ENCODE measurements at places on chromosomes 1 and 21.

DNA sequence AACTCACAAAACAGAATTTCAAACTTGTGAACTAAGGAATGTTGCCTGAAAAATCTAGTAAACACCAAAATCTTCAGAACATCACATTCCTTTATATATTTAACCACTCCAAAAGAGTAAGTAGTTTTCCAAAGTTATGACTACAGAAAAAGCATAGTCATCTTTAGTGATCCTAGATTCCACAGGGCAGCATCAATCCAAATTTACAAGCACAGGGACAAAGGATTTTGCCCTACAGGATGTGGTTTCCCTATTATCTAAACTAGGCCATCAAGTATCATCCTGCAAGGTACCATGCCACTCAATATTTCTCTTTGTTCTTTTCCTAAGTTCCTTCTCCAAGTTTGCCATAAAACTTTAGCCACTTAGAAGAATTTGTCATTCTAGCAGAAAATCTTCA lies 33.0 kb downstream of the COP1 start:
- no peak for DNase-seq

DNA sequence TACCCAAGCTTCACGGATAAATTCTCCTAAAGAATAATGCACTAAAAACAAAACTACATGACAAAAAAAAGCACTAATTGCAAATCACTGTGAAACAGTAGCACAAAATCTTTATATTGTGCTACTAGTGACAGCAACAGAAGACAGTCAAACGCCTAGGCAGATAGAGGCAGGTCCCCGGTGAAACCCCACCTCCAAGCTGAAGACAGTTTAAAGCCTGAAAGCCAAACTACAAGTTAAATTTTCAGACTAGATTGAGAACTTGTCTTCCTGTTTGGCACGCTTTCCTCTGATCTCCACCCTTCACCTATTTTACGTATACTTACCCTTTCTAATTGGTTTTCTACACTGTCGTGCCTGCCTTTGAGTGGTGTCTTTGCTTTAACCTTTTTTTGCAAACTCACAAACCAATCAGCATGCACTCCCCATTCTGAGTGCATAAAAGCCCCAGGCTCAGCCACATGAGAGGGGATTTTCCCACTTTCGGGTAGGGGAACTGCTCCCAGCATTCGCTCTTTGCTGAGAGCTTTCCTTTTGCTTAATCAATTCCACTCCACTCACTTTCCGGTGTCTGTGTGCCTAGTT lies 3.6 kb upstream of the BACH1 start:
- no peak for DNase-seq

GRCh38 chr1:24202556-24202955 lies 15.5 kb upstream of the IFNLR1 start:
- no peak for DNase-seq

DNA sequence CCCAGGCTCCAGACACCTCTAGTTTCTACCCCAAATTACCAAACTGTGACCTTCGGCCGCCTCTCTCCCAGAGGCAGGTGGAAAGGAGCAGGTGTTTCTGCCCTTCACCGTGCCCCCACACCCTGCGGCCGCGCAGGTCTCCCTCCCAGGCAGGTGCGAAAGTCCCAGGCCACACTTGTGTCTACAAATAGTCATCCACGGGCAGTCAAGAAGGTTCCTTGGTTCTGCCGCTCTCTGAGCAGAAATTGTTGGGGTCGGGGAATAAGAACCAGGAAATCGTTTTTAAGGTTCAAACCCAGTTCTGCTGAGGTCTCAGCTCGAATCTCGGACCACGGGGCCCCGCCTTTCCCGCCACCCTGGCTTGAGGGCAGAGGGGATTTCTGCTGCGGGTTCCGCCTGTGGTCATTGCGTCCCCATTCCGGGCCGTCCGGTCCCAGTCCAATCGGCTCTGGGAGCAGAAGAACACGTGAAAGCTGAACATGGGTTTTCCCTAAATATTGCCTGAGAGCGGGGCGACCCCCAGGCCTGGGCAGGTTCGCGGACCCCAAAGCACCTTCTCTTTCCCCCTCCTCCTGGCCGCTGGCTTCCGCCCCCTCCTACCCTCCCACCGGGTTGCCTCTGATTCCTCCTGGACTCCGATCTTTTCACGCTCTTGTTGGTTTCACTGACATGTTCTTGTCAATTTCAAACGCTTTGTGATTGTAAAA lies 1.2 kb upstream of the ATF3 start:
- no peak for DNase-seq

GRCh38 chr1:114482585-114482984 lies 28.4 kb downstream of the TRIM33 start:
- DNase-seq: no peak

All from chondrocyte (in vitro differentiated cells).